Stimulated activated CD4-positive, alpha-beta T cell treated with anti-CD3 and anti-CD28 coated beads, Interleukin-12 subunit alpha, Interleukin-12 subunit beta, amount 100 ng/mL, for 48 hours (primary cell): ENCODE measurements at places on chromosomes 2 and 18.

- DNase-seq = no peak
Observed at GRCh38 chr2:71951718-71952404, 195.8 kb downstream of the CYP26B1 start.

DNA sequence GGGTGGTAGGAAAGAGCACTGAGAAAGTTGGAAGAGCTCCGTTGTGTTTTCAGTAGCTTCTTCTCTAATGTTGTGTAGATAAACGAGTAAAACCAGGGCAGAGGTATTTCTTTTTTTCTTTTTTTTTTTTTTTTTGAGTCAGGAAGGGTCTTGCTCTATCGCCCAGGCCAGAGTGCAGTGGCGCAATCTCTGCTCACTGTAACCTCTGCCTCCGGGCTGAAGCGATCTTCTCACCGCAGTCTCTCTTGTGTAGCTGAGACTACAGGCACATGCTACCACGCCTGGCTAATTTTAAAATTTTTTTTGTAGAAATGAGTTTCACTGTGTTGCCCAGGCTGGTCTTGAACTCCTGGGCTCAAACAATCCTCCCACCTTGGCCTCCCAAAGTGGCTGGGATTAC is 6.6 kb downstream of the GRHL1 start:
- DNase-seq = no peak

DNA sequence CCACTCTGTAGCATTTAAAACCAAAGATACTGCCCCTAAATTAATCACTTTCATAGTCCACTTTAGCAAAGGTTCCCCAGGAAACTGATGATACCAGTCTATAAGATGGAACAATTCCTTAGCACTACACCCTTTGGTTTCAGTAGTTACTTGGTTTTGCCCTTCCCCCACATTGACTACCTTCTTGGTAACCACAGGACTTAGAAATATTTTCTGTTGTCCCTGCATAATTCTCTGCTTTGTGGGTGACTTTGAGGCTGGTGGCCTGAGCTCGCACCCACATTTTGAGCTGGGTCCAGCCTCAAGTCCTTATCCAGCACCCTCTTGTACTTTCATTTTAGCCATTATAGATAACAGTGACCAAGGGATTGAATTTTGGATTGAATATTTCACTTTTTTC is 23.1 kb downstream of the ELP2 start:
- DNase-seq = no peak

- DNase-seq = no peak
Observed at GRCh38 chr2:3319134-3319533, 58.5 kb downstream of the EIPR1 start.

DNA sequence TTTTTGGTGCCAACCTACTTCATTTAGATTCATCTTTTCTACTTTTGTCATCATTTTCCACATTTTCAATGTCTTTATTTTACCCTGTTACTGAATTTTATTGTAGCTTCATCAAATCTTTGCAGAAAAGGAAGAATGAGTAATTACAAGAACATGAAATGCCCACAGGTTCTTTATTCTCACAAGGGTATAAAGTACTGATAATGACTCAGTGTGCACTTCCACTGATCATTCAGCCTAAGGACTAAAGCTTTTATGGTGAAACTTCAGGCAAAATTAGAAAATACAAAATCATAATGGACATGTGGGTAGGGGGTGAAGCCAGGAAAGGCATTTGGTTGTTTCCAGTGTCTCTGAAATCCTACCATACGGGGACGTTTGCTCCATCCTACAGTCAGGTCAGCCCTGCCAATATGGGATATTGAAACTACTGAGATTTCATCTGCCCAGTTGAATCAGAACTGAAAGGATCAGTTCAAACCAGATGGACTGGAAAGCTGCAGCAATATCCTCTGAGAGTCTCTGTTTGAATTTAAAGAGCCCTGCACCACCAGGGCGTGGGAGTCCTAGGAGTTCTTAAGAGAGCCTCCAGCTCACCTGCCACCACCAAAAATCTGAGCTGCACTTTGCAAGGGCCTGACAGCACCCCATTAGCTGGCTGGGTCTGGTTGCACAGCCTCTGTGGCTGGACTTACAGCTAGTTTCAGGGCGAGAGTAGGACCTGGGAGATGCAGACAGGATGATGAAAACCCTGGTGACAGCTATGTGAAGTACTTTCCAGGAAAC is 390.4 kb downstream of the CMPK2 start:
- DNase-seq = no peak

DNA sequence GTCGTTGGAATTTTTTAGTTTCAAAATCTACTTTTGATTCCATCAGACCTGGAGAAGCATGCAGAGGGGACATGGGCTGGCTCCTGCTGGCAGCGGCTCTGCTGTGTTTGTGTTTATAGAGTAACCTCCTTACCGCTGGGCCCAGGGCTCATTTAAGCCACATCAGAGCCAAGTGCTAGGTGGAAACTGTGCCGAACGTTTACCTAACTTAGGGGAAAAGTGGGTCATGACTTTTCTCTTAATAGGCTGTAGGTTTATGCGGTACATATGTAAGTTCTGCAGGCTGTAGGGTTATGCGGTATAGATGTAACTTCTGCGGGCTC is 17.7 kb downstream of the CNDP2 start:
- DNase-seq = no peak

GRCh38 chr2:230423851-230424458 is 8.0 kb downstream of the SP100 start:
- no peak for DNase-seq

- DNase-seq = no peak
Observed at GRCh38 chr18:42157878-42158277, 202.8 kb downstream of the PIK3C3 start.

GRCh38 chr2:60234274-60234986 is 319.0 kb downstream of the BCL11A start:
- no peak for DNase-seq

- DNase-seq = no peak
Observed at GRCh38 chr2:45293182-45293581, 283.9 kb upstream of the SIX2 start.

GRCh38 chr18:9860682-9861081 is 25.1 kb upstream of the TXNDC2 start:
- DNase-seq = no peak

- no peak for DNase-seq
Observed at GRCh38 chr18:22613058-22613690, 195.5 kb upstream of the CTAGE1 start.

GRCh38 chr2:70715071-70715985 is 52.7 kb downstream of the ADD2 start:
- no peak for DNase-seq

GRCh38 chr2:71380665-71381064 is 49.1 kb downstream of the ZNF638 start:
- DNase-seq = no peak

GRCh38 chr2:143071185-143071876 is 57.9 kb upstream of the ARHGAP15 start:
- no peak for DNase-seq

- no peak for DNase-seq
Observed at GRCh38 chr2:73089270-73090030, 17.9 kb upstream of the SFXN5 start.

GRCh38 chr2:62578803-62579640 is 73.0 kb upstream of the TMEM17 start:
- no peak for DNase-seq

- no peak for DNase-seq
Observed at GRCh38 chr2:36058076-36058475, 297.5 kb upstream of the CRIM1 start.

- DNase-seq = no peak
Observed at GRCh38 chr2:50535971-50536759, 495.8 kb downstream of the NRXN1 start.

DNA sequence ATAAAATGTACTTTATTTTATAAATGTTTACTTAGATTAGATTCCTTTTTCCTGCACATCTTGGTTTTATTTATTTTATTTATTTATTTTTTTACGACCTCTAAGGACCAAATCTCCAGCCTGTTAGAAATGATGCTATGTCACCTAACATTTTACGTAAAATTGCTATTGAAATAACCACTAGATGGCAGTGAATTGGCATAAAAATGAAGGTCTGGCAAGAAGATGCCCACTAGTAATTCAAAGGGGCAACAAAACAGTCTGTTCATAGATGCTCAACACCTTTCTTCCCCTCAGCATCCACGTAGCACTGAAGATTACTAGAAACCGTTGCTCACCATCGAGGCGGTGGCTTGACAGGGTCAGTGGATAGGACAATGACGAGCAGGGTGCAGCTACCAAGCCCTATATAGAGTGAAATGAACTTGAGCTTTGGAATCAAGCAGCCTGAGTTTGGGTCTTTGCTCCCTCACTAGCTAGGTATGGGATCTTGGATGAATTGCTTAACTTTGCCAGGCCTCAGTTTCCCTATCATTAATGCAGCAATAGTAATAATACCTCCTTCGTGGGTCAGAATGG is 128.7 kb upstream of the L3MBTL4 start:
- no peak for DNase-seq

- no peak for DNase-seq
Observed at GRCh38 chr18:76314015-76314414, 181.0 kb downstream of the ZNF516 start.
